ENCODE measurements at places on chromosomes 3 and 15.
A peak's percentile ranks its signal among the peaks of the same experiment; 100 is the strongest.

DNA sequence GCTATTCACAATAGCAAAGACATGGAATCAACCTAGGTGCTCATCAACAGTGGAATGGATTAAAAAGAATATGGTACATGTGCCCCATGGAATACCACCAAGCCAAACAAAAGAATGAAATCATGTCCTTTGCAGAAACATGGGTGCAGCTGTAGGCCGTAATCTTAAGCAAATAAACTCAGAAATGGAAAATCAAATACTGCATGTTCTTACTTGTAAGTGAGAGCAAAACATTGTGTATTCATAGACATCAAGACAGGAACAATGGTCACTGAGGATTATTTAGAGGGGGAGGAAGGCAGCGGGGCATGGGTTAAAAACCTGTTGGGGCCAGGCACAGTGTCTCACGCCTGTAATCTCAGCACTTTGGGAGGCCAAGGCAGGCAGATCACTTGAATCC is 304.7 kb upstream of the ROBO2 start:
- DNase-seq, result no peak

DNA sequence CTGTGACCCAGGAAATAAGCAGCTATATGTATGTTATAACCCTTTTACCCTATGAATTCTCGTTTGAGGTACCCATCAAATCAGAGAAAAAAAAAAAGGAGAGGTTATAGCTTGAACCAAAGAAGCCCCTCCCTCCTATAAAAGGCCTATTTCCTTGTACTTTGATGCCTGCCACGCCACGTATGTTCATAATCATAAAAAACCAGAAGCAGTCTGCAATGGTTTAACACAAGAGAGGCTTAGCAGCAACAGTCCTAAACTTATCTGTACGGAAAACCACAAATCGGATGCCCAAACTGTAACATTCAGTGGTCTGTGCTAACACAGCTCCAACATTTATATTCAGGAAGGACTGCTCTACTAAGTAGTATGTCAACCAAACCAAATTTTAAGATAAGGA is 21.2 kb downstream of the CCR8 start:
- DNase-seq, result no peak

DNA sequence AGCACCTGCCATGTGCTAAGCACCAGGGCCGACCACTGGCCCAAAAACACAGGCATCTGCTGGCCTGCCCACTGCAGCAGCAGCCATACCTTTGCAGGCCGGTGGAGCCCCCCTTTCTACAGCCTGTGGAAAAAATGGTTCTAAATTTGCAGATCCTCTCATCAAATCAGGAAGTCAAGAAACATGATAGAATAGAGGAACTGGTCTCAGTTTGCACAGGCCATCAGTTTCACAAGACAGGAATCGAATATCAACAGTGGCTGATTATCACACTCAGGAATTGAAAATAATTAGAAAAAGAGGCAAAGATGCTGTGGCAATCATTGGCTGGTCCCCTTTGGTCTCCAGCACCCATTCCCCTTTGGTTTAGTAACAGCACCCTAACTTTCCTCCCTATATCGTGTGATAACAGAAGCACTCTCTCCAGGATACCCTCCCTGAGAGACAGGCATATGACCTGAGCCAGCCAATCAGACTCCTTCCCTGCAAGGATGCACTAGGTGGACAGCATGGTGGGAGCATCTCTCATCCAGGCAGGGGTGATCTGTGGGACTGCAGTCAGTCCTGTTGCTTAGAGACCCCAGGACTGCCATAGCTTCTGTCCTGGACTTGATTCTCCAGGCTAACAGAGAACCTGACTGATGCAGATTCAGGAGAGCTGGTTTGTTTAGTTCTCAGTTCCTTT is 3.5 kb upstream of the PAK6 start:
- no peak for DNase-seq

- no peak for DNase-seq
Measured at GRCh38 chr15:40843261-40843884, 475 bp upstream of the SPINT1 start.

- DNase-seq, result peak; percentile 51
Measured at GRCh38 chr15:50968353-50968752, 59.9 kb downstream of the AP4E1 start.

- DNase-seq, result peak; percentile 62
Measured at GRCh38 chr3:94076055-94076454, 13.2 kb downstream of the NSUN3 start.

DNA sequence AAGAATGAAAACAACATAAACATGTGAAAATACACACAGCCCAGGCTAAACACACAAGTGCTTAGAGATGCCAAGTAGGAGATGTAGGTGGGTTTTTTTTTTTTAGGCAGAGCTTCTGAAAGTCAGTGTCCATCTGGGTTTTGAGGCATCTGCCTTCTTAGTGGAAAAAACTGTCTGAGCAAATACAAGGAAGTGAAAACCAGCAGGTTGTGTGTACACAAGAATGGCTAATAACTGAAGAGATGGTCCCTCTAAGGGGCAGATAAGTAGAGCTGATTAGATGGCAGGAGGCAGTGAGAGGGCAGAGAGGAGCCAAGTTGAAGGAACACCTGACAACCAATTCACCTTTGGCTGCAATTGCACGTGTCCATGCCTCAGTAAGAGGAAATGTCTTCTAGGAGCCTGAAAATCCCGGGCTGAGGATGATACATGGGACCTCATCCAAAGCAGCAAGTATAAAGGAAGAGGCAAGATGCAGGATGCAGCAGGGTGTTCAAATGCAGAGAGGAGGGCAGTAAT is 34.9 kb downstream of the CYP19A1 start:
- no peak for DNase-seq

DNA sequence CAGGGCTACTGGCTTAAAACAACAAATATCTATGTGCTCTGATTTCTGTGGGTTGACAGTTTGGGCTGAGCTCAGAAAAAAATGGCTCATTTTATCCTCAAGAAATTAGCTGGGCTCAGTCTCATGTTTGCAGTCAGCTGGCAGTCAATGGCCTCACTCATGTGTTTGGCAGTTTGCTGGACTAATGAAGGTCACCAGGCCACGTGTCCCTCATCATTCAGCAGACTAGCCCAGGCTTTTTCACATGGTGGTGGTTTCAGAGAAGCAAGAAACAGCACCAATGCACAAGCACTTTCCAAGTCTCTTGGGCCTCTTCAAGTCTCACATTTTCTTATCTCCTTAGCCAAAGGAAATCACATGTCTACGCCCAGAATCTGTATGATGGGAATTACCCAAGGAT is 478.3 kb upstream of the PPP2R3A start:
- no peak for DNase-seq

GRCh38 chr15:46394463-46394862 is 759.6 kb downstream of the SQOR start:
- DNase-seq, result no peak

GRCh38 chr3:31247850-31248562 is 284.7 kb upstream of the STT3B start:
- DNase-seq, result peak; percentile 7

GRCh38 chr3:139239550-139239949 is 104.3 kb upstream of the MRPS22 start:
- DNase-seq, result no peak

DNA sequence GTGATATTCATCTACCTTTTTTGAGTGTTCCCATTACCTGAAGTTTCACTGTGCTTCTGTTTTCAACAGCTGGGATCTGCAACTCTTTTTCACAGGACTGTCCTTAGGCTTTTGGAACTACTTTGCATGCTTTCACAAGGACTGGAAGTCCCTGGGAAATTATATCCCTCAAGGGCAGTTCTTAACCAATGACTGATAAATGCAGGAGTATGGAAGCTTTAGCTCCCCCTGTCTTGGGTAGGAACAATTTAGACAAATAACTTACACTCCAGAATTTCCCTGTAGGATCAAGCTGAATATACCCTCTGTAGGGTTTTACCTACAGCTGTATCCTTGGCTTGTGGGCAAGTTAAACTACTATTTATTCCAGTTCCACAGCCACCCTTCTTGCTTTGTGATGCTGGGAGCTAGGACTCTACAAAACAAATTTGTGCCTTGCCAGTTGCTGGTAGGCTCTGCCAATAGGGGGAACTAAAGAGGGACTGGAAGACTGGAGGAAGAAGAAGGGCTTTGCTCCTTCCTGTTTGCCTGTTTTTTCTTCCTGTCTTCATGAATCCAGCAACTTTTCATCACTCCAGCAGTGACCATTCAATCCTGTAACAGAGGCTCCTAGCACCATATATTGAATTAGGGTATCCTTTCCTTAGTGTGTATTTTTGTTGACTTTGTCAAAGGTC is 6.8 kb upstream of the ZNF280D start:
- DNase-seq, result no peak

DNA sequence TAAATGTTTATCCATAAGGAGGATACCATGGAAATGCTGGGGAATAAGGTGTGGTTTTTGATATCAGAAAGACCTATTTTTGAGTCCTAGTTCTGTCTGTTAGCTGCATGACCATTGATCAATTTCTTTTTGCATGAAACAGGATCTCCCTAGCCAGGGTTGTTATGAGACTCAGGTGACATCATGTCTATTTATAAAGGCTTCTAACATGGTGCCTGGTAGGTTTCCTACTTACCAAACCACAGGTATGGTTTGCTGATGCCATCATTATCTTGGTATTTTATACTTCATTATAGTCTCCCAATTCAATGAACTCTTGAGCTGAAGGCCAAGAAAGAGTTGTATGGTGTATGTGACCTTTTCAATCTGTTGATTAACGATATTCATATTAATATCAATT is 144.0 kb downstream of the CLSTN2 start:
- DNase-seq, result no peak

DNA sequence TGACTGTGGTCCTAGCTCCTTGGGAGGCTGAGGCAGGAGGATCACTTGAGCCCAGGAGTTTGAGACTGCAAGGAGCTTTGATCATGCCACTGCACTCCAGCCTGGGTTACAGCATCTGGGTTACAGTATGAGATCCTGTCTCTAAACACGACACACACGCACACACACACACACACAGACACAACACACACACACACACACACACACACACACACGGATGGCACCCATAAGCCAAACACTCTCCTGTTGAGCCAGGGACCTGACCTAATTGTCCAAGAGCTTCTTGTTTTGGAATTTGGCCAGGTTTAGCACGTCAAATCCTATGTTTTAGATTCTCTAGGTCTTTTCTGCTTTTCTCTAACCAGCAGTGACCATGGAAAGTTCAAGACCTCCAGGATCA is 26.8 kb downstream of the EID1 start:
- no peak for DNase-seq

DNA sequence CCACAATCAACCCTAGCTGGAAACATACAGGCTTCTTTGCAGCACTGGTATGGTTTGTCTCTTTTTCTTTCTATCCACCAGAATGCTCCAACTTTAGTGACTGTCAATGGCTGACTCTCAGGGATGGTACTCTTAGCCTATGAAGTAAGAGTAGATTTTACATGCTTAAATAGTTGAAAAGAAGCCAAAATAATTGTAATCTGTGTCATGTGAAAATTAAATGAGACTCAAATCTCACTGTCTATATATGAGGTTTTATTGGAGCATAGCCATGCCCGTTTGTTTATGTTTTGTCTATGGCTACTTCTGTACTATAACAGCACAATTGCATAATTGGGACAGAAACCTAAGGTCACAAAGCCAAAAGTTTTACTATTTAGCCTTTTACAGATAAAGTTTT is 29.1 kb upstream of the PDZRN3 start:
- DNase-seq, result peak; percentile 52

Data from GM23248 (cell line).